ENCODE measurements at places on chromosomes 2 and 18.

DNA sequence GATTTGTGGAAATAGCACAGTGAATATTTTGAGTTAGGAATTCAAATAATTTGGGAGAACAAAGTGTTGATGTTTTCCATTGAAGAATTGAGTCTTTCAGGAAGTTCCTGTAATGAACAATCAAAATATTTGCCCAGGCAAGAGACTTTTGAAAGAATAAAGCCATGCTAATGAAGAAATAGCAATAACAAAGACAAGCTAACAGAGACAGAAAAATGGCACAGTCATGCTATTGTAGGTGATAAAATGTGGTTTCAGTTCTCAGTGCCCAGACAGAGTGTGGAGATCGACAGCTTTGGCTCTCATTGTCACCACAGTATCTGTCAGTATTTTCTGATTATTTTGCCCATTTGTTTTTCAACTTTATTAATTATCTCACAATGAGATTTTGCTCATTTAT lies 490.8 kb upstream of the PIK3C3 start:
- H3K27me3 ChIP-seq = no peaks in the 10 kb centered on the region
- no peak overlapping the region for H3K27ac ChIP-seq
- no peak overlapping the region for H3K4me3 ChIP-seq
- DNase-seq = no peak

- DNase-seq = no peak
- H3K36me3 ChIP-seq = no peaks in the 10 kb centered on the region
- no peak overlapping the region for H3K27ac ChIP-seq
- H3K4me3 ChIP-seq = no peak overlapping the region
- H3K27me3 ChIP-seq = no peaks in the 10 kb centered on the region
- H3K4me1 ChIP-seq = peaks cover 15% of the 10 kb centered on the region
Observed at GRCh38 chr2:98477036-98477435, 32.4 kb downstream of the INPP4A start.

GRCh38 chr18:13269521-13270011 lies 51.0 kb downstream of the LDLRAD4 start:
- no peaks in the 10 kb centered on the region for H3K36me3 ChIP-seq
- peaks cover 23% of the 10 kb centered on the region for H3K4me1 ChIP-seq
- no peak overlapping the region for H3K4me3 ChIP-seq
- H3K27ac ChIP-seq = no peak overlapping the region
- peak; percentile 14 for DNase-seq
- H3K27me3 ChIP-seq = no peaks in the 10 kb centered on the region

DNA sequence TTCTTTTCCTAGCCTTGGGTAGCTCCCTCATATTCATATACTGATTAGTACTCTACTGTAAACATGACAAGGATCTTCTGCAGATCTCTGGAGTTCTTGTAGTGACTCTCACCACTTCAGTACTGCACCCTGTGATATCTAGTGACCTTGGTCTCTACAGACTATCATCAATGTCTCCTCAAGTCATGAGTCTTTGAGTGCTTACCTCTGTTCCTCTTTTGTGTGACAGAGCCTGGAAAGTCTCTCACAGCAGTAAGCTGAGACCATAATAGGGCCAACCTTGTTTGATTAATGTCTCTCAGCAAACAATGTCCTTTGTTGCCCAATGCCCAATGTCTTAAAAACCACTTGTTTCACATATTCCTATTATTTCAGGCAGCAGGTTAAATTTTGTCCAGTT lies 34.2 kb upstream of the BAZ2B start:
- H3K36me3 ChIP-seq = no peaks in the 10 kb centered on the region
- H3K27me3 ChIP-seq = no peaks in the 10 kb centered on the region
- no peaks in the 10 kb centered on the region for H3K4me1 ChIP-seq
- no peak overlapping the region for H3K4me3 ChIP-seq
- DNase-seq = no peak

GRCh38 chr2:58794103-58794502 lies 553.0 kb upstream of the FANCL start:
- no peaks in the 10 kb centered on the region for H3K27me3 ChIP-seq
- no peak overlapping the region for H3K4me3 ChIP-seq
- no peak overlapping the region for H3K27ac ChIP-seq
- no peaks in the 10 kb centered on the region for H3K36me3 ChIP-seq
- no peak for DNase-seq

GRCh38 chr2:196182439-196183171 lies 11.2 kb upstream of the STK17B start:
- H3K27ac ChIP-seq = no peak overlapping the region
- no peak overlapping the region for H3K4me3 ChIP-seq
- H3K4me1 ChIP-seq = no peaks in the 10 kb centered on the region
- DNase-seq = no peak
- no peaks in the 10 kb centered on the region for H3K36me3 ChIP-seq
- H3K27me3 ChIP-seq = no peaks in the 10 kb centered on the region

DNA sequence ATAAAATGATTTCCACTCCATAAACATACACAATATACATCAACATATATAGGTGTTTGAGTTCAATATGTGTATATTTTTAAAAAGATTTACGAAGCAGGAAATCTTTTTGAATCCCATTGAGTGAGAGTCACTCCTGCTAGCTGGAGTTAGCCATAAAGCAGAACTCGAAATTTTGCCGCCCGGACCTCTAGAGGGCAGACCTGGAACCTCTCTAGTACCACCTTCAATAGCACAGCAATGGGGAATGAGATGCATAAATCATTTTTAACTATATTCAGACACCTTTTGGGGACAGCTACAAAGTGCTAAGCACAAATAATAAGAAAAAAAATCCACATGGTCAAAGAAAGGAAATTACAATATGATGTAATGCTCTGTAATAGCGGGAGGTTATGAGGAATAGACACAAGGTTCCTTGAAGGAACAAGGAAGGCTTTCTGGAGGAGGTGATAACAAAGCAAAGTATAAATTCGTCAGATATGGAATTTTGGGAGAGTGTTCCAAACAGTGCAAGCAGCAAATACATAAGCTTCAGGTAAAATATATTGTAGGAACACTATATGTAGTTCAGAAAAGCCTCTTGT lies 533.4 kb downstream of the ERBB4 start:
- H3K27me3 ChIP-seq = no peaks in the 10 kb centered on the region
- DNase-seq = peak; percentile 5
- H3K27ac ChIP-seq = no peak overlapping the region
- no peak overlapping the region for H3K4me3 ChIP-seq

GRCh38 chr2:143903172-143903856 lies 616.6 kb downstream of the ZEB2 start:
- H3K36me3 ChIP-seq = no peaks in the 10 kb centered on the region
- no peak overlapping the region for H3K4me3 ChIP-seq
- no peak overlapping the region for H3K27ac ChIP-seq
- H3K27me3 ChIP-seq = no peaks in the 10 kb centered on the region
- peaks cover 6% of the 10 kb centered on the region for H3K4me1 ChIP-seq

DNA sequence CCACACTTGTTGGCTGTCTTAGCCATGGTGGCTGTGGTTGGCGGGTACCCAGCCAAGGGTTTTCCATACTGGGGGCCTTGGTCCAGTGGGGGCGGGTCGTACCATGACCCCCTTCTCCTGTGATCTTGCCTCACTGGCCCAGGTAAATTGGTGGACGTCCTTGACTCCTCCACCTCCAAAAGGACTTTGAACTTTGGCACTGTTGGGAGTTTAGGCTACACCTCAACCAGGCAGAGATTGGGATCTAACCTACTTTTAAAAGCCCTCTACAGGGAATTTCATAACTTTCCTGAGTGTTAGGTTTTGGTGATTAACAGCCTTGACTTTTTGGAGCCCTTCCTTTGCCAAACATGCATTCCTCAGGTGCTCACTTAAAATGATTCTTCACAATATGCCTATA lies 106.7 kb downstream of the NEDD4L start:
- H3K36me3 ChIP-seq = no peaks in the 10 kb centered on the region
- H3K4me3 ChIP-seq = no peak overlapping the region
- DNase-seq = no peak
- no peak overlapping the region for H3K27ac ChIP-seq
- H3K27me3 ChIP-seq = no peaks in the 10 kb centered on the region
- H3K4me1 ChIP-seq = no peaks in the 10 kb centered on the region

GRCh38 chr2:37549598-37549997 lies 121.8 kb downstream of the CDC42EP3 start:
- no peaks in the 10 kb centered on the region for H3K27me3 ChIP-seq
- no peak overlapping the region for H3K27ac ChIP-seq
- no peak overlapping the region for H3K4me3 ChIP-seq

- H3K36me3 ChIP-seq = no peaks in the 10 kb centered on the region
- no peak overlapping the region for H3K4me3 ChIP-seq
- DNase-seq = no peak
- no peaks in the 10 kb centered on the region for H3K4me1 ChIP-seq
Observed at GRCh38 chr2:136920652-136921333, 155.4 kb downstream of the THSD7B start.

GRCh38 chr18:74961596-74961995 lies 247.3 kb downstream of the PTGR3 start:
- peak; percentile 5 for DNase-seq
- H3K4me1 ChIP-seq = no peaks in the 10 kb centered on the region
- H3K4me3 ChIP-seq = no peak overlapping the region
- no peak overlapping the region for H3K27ac ChIP-seq
- H3K27me3 ChIP-seq = no peaks in the 10 kb centered on the region

DNA sequence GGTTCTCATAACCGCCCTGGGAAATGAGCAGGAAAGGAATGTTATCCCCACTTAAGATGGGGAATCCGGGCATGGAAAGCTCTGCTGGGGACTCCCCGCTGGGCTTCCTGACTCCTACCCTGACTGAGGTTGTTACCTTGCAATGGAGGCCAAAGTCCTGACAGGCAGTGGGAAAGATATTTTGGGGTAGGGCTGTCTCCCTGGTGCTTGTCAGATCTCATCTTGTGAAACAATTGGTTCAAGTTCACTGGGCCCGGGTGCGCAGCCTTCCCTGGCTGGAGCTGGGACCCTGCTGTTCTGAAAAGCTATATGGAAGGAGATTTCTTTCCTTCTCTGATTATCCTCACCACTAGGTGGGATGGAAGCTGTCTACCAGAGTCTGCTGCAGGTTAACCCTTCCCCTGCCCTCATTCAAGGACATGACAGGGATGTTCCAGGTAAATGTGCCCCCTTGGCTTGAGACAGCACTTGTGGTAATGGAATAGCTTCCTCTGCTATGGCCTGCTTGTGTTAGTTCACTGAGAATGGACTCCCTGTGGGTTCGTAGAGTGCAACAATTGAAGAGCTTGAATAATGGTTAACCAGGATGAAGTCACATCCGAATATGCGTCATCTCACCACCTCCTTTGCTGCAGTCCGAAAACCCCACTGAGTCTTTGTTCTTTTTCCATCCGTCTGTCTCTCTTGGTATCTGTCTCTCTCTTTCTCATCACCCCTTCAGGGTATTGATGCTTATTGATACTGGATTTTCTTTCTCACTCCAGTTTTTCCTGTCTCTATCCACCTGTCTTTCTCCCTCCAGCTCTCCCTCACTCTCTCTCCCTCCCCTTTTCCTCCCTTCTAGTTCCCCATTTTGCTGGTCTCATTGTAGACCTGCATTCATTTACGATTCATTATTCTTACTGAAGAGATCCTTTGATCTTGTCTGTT lies 67.8 kb upstream of the EPAS1 start:
- no peaks in the 10 kb centered on the region for H3K36me3 ChIP-seq
- H3K4me3 ChIP-seq = no peak overlapping the region
- H3K27me3 ChIP-seq = no peaks in the 10 kb centered on the region
- peak overlapping the region; percentile 62 for H3K27ac ChIP-seq
- H3K4me1 ChIP-seq = peaks cover 24% of the 10 kb centered on the region
- peak; percentile 90 for DNase-seq

DNA sequence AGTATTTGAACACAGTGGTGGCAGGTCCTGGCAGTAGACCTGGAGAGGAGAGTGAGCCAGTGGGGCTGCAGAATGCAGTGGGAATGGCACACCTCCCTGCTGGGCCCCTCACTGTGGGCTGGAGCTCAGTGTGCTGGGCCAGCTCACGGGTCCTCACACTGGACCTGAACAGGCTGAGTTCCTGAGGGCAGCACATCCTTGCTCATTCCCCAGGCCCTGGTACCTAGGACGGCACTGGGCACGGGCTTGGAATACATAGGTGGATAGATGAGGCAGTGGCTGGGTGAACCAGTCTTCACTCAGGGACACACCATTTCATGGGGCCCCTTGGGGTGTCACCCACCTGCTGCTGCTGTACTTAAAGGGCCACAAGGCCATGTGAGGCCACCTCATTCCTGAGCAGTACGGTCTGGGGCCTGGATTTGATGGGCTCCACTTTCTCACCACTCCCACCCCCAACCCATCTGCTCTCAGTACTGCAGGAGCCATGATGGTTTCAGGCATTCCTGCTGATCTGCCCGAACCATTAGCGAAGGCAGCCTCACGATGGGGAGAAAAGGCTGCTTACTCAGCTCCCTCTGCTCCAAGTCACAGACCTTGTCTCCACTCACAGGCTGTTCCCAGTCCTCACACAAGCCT lies 4.2 kb downstream of the TMEM177 start:
- H3K4me1 ChIP-seq = peaks cover 10% of the 10 kb centered on the region
- H3K36me3 ChIP-seq = no peaks in the 10 kb centered on the region
- H3K4me3 ChIP-seq = no peak overlapping the region

DNA sequence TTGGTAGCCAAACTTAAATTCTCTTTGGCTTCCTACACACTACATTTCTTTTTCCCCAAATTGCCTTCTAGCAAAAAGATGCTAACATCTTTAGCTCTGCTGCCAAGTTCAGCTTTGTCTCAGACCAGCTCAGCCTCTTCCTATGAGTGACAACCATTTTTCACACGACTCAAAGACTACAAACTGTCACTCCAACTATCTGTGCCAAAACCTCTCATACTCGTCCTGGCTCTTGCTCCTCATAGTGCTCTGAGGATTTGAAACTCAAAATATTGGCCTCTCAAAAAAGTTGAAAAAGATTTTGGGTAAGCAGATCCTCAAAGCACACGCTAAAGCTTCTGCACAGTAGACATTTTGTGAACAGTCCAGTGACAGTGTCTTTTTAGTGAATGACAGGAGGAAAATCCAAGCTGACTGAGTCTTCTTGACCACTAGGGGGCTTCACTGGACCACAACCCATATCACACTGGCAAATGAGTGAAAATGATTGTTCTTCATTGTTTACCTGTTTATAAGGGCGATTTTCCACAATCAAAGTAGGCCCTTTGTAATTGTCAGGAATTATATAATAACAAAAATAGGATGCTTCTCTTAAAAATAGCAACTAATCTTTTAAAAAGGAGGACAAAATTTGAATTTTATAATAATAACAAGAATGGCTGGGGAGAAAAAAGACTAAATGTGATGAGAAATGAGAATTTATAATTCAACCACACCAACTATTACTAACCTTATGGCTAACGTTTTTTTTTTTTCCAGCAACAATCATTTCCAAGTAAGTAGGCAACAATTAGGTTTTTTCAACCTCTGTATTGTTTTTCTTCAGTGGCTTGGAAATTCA lies 85.5 kb upstream of the PGAP1 start:
- peak; percentile 36 for DNase-seq
- no peaks in the 10 kb centered on the region for H3K27me3 ChIP-seq

GRCh38 chr2:198004173-198004572 lies 199.8 kb downstream of the PLCL1 start:
- no peaks in the 10 kb centered on the region for H3K36me3 ChIP-seq
- H3K4me1 ChIP-seq = no peaks in the 10 kb centered on the region
- DNase-seq = peak; percentile 2
- no peak overlapping the region for H3K27ac ChIP-seq
- no peaks in the 10 kb centered on the region for H3K27me3 ChIP-seq

DNA sequence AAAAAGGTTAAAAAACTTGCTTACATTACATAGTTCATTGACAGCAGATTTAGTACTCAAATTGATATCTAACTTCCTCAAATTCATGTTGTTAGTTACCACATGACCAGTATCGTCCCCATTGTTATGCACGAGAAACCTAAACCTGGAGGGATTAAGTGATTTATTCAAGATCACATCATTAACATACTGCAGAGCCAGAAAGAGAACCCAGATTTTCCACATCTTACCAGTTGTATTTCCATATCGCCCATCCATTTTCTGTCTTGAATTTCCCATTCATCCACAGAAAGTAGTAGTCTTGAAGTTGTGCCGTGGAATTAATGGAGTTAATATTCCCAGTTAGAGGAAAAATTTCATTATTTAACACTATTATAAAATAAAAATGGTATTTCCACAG lies 512.0 kb downstream of the METTL4 start:
- H3K27ac ChIP-seq = no peak overlapping the region
- H3K4me3 ChIP-seq = no peak overlapping the region
- no peaks in the 10 kb centered on the region for H3K27me3 ChIP-seq
- no peak for DNase-seq

Data from astrocyte (in vitro differentiated cells and primary cell).